ENCODE measurements at places on chromosomes 4 and X. TPM values are rescaled to one million over a fixed set of nuclear protein-coding genes. Genes with fewer than 3 reads are reported as not detected.

DNA sequence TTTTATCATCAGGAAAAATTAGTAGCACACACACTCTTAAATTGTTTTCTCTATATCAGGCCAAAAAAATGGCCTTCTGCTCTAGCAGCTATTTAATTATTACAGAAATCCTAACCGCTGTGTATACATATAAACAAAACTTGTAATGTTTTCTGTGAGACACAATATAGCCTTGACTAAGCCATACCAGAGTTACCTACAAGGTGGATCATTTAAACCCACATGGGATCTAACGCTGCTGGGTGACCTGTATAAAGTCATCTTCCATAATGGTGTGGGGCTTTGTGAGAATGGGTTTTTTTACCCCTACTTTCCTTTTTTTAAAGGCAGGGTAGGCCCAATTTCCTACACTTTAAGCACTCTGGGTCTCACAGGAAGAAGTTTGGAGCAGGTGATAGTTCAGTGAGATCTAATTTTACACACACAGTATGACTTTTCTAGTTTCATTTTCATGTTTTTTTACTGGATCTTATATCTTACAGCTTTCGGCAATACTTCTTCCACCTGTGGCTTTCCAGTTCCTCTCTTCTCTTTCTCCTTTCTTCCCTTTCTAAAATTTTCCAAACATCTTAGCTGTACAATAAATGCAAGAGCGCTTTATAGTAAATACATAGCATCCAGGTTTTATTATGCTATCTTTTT, 66.9 kb upstream of the MMAA start:
- peak; percentile 23 for DNase-seq

- DNase-seq = no peak
These were observed 23.3 kb upstream of the SCML2 start for GRCh38 chrX:18377796-18378195.

- DNase-seq = no peak
These were observed 1318.5 kb upstream of the ADGRL3 start for GRCh38 chr4:59881632-59882031.

DNA sequence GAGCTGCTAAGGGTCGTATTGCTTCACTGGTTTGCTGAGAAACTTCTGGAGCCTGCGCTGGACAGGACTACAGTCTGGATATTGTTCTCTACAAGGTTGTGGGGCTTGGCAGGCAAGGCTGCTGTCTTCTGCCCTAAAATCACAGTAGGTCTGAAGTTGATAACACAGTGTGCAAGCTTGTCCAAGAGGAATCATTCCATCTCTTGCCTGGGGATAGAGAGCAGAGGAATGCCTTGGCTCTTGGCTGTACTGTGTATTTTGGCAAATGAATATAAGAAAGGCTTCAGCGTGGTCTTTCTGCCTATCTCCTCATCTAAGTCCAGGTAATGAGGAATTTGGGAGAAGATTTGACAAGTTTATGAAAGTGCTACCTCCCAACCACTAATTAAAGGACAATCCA, 9.4 kb upstream of the RASL11B start:
- no peak for DNase-seq

GRCh38 chrX:129461801-129462456, 61.4 kb downstream of the SMARCA1 start:
- DNase-seq = no peak

PPP2R2C gene
- polyA plus RNA-seq = not detected

SPINK2 gene
- polyA plus RNA-seq = 0.41 TPM
